Lung (tissue), 17 donors: ENCODE measurements at places on chromosomes 3 and 15.

GRCh38 chr3:150421799-150422548, 13.9 kb downstream of the TSC22D2 start:
- DNase-seq: no peak

- no peak for DNase-seq
Measured at GRCh38 chr3:171788546-171789351, 21.5 kb downstream of the PLD1 start.

- DNase-seq: no peak
Measured at GRCh38 chr3:142087676-142088075, 61.7 kb downstream of the TFDP2 start.

DNA sequence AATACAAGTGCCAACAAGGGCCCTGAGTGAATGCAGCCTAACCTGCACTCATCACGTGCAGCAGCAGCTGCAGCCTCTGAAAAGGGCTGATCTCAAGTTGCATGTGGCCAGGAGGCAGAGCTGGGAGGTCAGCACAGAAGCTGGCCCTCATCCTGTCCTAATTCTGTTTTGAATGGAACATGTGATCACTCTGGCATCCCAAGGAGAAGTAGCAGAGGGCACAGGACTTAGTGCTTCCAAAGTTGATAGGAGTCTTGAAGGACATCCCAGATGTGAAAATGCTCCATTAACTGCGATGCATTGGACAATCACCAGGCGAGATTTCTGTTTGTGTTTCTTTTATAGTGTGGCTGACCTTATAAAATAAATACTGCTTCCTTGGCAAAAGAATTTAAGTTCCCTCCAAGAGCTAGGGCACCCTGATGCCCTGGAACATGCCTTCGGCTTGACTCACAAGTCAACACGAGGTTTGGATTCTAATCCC, 31.6 kb upstream of the STAG1 start:
- no peak for DNase-seq

DNA sequence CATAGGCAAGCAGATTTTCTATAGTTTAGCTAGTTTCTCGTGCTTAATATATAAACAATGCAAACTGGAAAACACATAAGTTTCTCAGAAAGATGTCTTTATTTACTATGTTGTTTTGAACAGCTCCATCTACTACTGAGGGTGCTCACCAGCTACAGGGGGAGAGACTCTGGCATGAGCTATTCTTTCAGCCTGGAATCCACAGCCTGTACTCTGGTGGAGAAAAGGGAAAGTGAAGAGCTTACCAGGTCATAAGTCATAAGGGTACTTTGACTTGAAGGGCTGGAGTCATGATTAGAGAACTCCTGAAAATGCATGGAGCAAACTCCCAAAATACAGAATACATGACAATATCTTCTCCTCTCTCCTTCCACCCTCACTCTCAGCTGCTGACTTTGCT, 4.4 kb upstream of the AVEN start:
- DNase-seq: no peak

DNA sequence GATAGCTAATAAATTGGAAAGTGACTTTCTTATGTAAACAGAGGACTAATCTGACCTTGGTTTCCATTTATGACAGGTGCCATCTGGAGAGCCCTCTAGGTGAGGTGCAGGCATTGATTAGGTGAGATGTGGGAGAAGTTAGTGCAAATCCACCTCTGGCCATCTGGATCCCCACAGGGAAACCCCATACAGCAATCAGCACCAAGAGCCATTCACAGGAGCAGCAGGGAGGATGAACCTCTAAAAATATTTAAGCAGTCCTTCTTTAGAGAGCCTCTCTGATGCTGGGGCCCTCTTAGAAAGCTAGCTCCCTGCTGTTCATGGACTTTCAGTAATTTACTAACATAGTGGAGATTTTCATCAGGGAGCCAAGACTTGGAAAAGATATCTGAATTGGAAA, 69.3 kb downstream of the CLSTN2 start:
- DNase-seq: no peak
